Nucleus accumbens (tissue), 56 donors: ENCODE measurements at places on chromosomes 1 and 21.

DNA sequence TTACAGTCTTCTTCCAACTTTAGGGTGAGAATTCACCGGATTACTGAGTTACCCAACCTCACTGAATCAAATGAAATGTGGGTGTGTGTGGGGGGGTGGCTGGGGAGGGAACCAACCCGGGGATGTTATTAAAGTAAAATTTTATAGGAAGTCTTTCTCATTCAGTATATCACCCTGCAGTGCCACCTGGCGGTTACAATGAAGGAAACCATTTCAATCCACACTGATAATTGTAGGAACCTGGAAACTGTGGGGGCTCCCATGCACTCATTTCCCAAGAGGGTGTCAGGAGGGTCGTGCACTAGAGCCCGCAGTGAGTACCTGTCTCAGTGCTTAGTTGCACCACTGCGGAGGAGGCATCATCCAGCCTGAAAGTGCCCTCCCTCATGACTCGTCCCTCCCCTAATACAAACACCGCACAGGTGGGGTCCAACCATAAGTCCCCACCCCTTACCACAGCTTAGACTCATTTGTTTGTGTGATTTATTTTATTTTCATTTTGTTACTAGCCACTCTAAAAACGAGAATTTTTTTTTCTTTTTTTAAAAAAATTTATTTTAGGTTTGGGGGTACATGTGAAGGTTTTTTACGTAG lies 29.1 kb upstream of the IGSF5 start:
- DNase-seq: peak; percentile 31

DNA sequence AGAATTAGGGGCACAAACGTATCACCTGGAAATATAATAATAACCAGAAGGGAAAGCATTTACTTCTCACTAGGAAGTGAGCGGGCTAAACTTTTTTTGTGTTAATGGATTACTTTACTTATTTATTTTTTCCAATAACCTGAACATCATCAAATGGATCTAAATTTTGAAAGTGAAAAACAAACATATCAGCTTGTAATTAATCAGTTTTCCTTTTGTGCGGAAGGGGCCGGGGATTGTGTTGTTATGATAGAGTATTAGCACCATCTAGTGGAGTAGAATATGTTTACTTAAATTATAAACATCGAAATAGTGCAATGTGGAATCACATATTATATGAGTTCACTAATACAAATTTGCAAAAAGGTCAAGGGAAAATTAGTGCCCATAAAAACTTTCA lies 9.0 kb downstream of the CFH start:
- DNase-seq: no peak

DNA sequence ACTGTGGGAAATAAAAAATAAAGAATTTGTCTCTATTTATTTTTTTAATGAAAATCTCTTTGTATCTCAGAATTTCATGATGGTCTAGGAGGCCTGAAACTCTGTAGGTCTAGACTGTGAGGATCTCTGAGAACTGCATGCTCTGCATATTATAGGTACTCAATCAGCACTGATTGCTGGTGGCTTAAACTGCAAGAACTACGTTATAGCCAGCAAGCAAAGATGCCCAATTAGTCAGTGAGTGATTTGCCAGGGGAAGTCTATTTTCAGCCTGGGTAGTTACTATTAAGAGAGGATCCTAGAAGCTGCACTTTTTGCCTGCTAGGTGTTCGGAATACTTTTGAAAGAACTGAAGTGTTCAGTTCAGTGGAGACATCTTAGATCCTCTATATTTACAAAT lies 87.4 kb downstream of the GPR52 start:
- no peak for DNase-seq

DNA sequence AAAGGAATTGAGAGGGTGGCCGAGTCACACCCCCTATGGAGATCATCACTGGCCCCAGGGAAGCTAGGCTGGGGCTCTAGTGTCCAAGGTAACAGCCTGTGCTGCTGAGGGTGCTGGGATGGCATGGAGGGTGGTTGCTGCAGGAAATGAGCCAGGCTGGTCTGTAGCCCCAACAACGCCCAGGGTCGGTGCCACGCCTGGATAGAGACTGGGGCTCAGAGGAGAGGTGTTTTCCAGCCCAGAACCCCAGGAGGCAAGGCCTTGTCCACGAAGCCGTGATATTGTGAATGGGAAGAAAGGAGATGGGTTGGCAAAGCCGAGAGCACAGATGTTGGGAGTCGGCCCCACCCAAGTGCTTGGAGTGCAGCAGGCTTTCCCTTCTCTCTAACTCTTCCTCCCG lies 68.9 kb upstream of the ACTRT2 start:
- no peak for DNase-seq

- DNase-seq: peak; percentile 74
These were observed 65.5 kb downstream of the UBE2U start for GRCh38 chr1:64268653-64269557.

DNA sequence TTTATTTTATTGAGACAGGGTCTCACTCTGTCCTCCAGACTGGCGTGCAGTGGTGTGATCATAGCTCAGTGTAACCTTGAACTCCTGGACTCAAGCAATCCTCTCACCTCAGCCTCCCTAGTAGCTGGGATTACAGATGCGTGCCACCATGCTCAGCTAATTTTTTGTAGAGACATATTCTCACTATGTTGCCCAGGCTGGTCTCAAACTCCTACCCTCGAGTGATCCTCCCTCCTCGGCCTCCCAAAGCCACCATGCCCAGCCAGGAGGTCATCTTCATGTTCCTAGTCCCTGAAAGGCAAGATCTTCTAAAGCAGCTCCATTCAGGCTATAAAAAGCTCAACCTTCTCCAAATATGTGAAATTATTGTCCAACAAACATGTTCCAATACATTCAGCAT lies 53.9 kb downstream of the TOR1AIP2 start:
- no peak for DNase-seq

DNA sequence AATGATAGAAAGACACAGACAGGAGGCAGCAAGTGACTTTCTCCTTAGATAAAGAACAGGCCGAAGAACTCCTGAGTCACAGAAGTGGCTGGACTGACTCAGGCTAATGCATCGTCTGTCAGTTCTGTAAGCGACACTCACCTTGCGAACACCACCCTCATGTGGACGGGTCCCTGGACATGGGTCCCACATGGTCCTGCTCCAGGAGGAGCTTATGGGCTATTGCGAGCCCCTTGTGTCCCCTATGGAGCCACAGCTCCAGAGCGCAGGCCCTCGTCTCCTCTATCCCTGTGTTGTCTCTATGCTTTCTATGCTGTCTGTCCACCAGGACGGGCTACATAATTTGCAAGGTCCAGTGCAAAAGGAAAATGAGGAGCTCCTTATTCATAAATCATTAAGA lies 85.8 kb downstream of the TRABD2B start:
- no peak for DNase-seq

DNA sequence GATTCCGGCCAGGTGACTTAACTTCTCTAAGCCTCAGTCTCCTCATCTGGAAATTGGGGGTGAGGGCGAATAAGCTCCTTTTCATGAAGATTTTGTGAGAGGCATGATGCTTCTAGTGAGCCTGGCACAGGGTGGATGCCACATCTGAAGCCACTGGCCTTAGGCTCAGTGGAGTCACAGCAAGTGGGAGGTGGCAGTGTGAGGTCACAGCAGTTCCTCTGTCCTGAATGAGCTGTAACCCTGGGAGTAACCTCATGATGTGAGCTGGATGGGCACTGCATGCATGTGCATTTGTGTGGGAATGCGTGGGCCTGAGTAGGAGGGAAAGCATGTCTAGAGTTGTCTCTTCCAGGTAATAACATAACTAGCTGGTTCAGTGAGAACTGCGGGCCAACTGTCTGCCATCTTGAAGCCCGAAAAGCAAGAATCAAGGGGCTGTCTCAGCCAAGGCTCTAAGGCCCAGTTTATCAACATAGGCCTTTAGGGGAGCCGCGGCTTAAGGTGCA lies 27.0 kb upstream of the HTR1D start:
- no peak for DNase-seq

GRCh38 chr1:11858968-11859871 lies 475 bp upstream of the NPPB start:
- DNase-seq: no peak

DNA sequence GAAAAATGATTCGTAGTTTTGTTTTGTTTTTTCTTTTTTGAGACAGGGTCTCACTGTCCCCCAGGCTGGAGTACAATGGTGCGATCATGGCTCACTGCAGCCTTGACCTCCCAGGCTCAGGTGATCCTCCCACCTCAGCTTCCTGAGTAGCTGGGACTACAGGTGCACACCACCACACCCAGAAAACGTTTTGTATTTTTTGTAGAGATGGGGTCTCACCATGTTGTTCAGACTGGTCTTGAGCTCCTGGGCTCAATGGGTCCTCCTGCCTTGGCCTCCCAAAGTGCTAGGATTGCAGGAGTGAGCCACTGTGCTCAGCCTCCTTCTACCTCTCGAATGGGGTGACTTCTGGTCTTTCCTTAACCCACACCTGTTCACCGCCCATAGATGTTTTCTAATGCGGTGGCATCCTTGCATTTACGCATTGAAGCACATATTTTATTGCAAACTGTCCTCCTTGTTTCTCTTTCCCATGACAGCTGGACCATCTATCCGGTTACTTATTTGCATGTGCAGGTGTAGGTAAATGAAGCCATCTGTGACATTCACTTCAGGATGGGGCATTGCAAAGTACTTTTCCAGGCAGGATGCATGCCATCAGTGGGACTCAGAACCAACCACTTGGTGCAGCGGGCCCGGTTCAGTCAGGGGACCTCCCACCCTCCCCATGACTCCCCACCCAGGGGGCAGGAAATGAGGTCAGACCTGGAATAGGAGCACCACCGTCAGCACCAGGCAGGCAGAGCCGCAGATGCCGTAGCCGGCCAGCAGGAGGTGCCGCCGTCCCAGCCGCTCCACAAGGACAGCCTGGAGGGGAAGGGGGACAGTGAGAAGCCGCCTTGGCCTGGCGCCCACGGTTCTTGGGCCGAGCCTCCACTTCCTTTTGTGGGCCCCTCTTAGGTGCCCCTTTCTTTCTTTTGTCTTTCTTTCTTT lies 16.5 kb downstream of the SLC2A7 start:
- DNase-seq: no peak

DNA sequence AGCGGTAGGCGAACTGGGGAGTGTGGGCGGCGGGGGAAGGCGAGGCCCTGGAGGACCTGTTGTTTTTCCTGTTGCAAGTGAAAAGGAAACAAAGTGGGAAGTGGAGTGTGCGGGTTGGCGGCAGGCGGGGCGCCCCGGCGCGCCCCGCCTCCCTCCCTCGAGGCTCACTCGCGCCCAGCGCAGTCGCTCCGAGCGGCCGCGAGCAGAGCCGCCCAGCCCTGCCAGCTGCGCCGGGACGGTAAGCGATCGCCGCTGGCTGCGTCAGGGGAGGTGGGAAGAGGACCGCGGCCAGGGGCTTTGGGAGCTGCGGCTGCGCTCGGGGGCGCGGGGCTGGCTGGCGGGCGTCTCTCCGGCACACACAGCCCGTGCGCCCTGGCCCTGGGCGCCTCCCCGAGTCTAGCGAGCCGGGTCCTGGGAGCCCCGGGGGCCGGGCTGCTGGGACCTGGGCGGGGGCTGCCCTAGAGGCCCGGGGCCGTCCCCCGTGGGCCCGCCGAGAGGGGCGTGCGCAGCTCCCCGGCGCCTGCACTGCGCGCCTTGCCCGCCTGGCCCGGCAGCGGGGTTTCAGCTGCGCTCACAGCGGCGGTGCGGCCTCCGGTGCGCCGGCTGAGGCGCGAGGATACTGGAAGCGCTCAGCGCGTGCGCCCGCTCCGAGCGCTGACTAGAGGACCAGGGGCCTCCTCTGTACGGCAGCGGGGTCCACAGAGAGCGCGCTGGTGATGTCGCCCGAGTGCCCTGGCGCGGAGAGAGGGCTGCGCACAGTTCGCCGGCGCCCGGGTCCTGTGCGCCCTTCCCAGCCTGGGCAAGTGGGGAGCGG lies at the start of gene PIK3CD:
Gene PIK3CD (plus strand): TSS at position 167 of the 814 bp plus-strand sequence. CDS start 58,725 bp downstream, outside the sequence.
- DNase-seq: no peak

- DNase-seq: no peak
These were observed 30.9 kb downstream of the LRRC71 start for GRCh38 chr1:156951371-156951770.

DNA sequence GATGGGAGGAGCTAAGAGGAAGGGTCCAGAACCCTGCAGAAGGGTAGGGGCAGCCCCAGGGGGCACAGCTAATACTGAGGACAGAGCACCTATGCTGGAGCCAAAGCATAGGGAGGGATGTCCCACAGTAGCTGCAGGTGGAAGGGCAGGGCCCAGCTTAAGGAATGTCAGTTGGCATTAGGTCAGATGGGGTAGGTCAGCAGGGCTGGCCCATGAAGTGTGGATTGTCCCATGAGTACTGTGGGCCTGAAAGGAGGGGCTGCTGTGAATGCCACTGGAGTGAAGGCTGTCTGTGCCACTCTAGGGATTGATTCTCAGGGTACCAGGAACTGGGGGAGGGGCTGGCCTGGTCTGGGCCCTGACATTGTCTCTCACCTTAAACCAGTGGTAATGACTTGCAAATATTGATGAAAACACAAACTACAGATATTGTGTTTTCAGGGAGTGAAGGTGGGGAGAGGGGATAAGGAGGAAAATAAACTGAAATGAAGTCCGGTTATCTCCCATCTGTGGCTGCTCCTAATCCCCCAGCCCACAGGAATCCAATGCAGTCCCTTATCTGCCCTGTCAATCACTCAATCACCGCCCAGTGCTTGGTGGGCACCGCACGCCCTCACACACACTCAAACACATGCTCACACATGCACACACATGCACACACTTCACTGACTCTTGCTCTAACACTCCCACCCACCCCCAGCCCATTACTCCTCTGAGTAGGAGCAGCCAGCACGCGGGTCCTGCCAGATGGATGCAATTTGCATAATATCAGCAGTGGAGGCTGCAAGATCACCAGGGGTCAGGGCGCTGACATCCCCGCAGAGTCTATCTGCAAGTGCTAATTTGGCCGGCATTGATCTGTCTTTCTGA lies 27.8 kb downstream of the DMAP1 start:
- DNase-seq: no peak

GRCh38 chr1:228101994-228102790 lies 933 bp downstream of the C1orf35 start:
- no peak for DNase-seq

- no peak for DNase-seq
These were observed 32.6 kb upstream of the RGS8 start for GRCh38 chr1:182716740-182717720.

DNA sequence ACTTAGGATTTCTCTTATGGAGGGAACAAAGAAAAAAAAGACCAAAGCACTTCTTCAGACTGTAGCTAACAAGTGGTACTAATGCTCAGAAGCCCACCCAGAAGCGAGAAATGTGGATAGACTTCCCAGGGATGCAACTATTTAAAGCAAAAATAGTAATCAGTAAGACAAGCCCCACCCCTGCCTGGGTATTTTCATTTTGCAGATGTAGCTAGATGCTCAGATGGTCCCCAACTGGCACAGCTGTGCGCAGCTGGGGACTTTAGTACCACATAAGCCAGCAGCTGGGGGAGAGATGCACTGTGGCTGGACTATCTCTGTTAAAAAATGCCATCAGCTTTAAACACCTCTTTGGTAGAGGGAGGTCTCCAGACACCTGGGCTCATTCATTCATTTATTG lies 77.8 kb upstream of the SPAG17 start:
- no peak for DNase-seq

- DNase-seq: no peak
These were observed 156.2 kb downstream of the DYRK1A start for GRCh38 chr21:37522641-37523295.
